ENCODE measurements at places on chromosomes 6 and 20.
A peak's percentile ranks its signal among the peaks of the same experiment; 100 is the strongest.

- DNase-seq = no peak
Observed at GRCh38 chr6:148272597-148272996, 70.0 kb upstream of the SASH1 start.

DNA sequence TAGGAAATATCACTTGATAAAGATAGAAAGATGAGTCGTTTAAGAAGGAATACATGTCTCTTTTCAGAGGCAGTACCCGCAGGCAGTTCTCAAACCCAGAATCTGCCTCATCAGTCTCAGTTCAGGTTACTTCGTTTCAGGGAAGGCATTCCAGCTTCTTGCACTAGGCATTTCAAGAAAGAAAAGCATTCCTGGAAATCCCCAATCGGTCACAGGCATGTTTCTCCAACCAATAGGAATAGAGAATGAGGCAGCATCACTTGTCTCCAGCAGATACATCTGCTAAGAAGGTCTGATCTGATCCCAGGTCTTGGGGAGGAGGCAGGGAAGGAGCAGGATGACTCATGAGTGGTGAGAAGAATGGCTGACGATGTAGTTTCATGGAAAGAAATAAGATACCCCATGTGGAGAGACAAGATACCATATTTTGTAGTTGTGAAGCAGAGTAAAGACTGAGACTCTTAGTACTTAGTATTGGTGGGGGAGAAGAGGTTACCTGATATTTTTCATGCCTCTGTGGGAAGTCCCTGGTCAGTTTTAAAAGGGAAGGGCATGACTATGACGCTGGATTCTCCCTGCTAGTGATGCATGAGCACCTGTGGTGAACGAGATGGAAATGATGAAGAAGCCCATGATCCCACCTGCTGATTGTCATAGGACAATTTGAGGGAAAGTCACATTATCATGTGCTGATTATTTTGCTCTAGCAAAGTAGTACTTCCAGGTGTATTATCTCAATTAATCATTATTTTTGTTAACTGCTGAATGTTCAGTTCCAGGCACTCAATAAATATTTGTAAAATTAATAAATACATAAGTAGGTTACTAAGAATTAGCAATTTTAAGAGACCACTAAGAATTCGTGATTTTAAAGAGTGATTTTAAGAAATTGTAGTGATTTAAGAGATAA, 20.3 kb upstream of the HLA-DRB1 start:
- no peak for DNase-seq

- DNase-seq = no peak
Observed at GRCh38 chr6:90086517-90086916, 192.2 kb downstream of the GJA10 start.

- DNase-seq = peak; percentile 50
Observed at GRCh38 chr6:75486850-75487518, 6.6 kb downstream of the FILIP1 start.

DNA sequence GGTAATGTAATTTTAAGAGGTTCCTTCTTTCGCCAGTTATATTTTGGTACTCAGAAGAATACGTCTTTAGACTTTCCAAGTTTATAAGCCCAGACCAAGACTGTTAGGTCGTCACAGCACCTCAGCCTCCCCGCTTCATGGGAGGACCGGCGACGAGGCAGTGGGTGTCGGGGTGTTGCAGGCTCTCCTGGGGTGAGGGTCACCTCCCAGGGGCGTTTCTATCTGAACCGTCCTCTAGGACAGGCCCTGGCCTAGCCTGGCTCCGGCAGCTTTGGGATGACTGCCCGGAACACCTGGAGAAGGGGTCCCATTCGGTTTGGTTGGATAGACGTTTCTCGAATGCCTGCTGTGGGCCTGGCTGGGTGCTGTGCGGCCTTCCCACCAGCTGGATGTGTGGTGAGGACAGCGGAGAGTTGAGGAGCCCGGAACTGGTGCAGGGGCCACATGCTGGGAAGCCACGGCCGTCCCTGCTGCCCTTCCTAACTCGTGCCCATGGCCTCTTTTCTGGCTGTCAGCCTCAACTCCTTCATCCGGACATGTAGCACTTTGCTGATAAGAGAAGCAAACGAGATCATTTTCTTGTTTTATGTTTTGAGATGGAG, 1.1 kb downstream of the OSBPL2 start:
- peak; percentile 35 for DNase-seq

- DNase-seq = no peak
Observed at GRCh38 chr6:81762132-81762531, 9.7 kb upstream of the TENT5A start.

GRCh38 chr6:138577151-138577915, 78.0 kb upstream of the NHSL1 start:
- no peak for DNase-seq

- DNase-seq = no peak
Observed at GRCh38 chr20:9478771-9479170, 35.6 kb upstream of the LAMP5 start.

DNA sequence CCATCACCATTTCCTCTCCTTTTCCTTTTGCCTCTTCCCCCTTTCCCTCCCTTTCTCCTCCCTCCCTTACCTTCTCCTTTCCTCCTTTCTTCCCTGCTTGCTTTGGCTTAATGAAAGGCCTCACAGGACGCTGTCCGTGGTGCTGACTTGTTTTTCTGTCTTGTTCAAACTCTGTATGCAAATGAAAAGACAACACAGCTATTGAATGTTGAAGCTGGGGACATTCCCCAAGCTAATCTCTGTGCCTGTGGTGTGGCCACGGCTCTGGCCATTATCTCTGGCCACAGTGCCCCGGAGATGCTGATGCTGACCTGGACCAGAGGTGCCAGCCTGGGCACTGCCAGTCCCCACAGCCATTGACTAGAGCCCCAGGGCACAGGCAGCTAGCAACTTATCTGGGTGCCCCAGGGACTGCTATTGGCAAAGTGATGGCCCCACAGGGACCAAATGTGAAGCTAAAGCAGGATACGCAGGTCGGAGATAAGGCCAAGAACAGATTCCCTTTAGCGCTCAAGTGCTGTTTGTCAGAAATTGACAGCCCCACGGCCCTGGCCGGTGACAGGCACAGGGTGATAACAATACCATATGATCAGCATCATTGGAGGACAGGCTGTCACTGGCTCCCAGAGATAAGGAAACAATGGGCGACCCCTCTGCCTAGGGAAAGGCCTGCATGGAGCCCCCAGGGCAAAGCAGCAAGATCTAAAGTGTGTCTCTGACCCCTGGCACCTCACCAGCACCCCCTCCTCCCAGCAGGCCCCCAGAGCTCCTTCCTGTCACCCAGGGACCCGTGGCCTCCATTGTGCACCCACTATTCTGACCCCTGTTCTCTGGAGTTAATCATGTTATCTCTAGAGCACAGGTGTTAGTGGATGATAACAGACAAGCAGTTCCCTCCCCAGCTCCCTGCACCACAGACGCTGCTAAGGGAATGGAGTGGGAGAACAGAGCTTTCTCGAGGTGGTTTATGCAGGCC, 31.6 kb upstream of the SLC32A1 start:
- DNase-seq = peak; percentile 44

DNA sequence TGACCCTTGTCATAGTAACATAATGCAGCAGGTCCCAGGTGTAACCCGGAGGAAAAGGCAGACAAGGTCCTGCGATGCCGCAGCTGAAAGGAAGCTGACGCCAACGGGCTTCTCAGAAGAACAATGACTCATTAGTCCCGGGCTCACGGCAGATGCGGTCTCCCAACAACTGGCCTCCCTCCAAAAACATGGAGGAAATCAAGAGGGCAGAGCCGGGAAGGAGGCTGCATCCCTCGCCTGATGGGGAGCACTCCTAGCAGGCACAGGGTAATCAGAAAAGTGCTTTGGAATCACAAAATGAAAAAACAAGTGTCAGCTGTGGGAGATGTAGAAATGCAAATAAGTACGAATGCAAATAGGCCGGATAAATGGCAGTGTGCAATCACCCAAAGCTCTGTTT, 165.2 kb upstream of the AGPAT4 start:
- peak; percentile 63 for DNase-seq

DNA sequence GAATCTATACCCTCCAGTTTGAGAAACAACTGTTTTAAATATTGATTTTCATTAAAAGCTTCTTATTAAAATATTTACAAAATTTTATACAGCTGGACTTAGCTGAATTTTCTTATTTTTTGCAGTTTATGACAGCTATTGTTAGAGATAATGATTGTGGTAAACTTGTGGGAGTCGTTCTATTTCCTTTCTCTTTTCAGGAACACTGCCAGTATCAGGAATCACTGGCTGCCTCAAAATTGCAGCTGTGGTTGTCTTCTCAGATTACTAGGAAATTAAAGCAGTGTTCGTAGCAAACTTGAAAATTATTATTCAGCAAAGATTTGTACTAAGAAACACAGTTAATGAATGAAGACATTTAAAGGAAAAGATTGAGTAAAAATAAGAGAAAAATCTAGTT, 311.0 kb downstream of the CENPW start:
- DNase-seq = peak; percentile 16

DNA sequence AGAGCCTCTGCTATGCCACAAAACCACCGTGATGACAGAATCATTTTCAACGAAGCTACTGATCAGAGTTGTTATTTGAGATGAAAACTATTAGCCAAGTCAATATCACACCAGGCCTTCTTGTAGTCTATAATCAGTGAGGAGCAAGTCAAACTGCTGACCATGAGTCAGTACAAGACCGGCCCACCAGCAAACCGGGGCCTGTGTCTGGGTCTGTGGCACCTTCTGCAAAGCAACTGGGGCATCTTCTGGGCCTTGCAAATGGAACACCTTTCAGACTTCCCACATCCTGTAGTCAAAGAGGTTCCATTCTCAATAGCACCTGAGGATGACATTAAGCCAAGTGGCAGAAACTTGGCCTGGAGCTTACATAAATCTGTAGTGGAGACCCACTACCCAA, 38.5 kb downstream of the CPXM1 start:
- no peak for DNase-seq

DNA sequence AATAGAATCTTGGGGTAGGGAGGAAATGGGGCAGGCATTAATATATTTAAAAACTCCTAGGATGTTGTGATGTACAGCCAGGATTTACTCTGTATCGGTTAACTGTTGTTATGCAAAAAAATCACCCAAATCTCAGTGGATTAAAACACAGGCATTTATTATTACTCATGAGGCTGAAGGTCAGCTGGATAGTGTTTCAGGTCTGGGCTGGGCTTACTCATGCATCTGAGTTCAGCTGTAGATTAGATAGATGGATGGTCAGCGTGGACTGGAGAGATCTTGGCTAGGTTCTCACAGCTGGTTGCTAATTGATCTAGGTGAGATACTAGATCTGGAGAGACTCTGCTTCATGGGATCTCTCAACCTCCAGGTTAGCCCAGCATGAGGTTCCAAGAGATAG, 131.4 kb downstream of the BTBD3 start:
- DNase-seq = no peak

GRCh38 chr20:49935746-49936152, 448 bp upstream of the RNF114 start:
- peak; percentile 43 for DNase-seq

- DNase-seq = no peak
Observed at GRCh38 chr6:45959534-45960145, 56.0 kb downstream of the CLIC5 start.

DNA sequence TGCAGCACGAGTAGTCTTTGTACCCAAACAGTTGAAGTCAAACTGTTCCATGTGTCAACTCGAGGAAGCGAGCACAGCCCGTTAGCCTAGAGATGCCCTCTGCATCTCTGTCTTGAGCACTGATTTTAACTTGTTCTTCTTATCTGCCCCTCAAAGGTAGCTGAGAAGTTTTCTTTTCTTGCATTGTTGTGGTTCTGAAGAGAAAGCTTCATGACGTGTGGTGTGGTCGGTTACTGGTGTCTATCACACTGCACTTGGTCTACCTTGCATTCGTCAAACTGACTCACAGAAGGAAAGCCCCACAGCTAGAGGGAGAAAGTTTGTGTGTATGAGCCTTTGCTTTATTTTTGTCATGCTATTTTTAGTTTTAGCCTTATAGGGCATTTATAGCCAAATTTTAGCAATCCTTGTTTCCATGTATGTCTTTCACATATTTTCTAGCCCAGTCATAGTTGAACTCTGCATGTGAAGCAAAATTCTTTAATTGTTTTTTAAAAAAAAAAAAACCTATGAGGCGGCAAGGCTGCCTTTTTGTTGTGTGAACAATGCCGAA, 115.1 kb downstream of the JAG1 start:
- DNase-seq = peak; percentile 69

GRCh38 chr6:75201901-75202672, 3.8 kb downstream of the COL12A1 start:
- DNase-seq = no peak

- DNase-seq = peak; percentile 20
Observed at GRCh38 chr6:98769546-98769945, 64.8 kb upstream of the POU3F2 start.

- DNase-seq = no peak
Observed at GRCh38 chr20:62280303-62280702, 22.5 kb upstream of the ADRM1 start.

DNA sequence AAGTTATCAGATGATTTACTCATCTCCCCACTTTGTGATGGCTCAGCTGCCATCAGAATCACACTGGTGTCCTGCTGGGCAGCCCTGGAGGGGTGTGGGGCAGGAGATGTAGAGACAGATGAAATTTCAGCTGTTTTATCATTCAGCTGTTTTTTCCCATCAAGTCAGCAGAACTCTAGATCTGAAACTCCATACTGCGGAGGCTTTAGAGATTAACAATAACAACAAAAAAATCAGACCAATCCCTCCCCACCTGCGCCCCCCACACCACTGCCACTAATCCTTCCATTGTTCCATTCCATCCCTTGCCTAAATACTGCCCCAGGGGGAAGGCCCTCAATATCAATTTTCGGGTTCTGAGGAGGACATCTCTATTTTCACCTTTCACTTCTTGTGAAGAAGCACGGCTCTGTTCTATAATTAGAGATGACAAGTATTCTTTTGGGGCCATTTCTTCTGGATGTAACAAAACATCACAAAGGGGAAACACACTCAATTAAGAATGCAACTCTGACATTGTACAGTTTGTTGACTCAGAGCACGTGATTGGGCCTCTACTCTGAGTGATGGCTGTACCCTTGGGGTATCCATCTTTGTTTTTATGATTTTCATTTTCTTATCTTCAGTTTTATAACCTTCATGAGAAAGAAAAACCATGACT, 396.3 kb downstream of the ZFAND3 start:
- DNase-seq = no peak

GRCh38 chr6:47253136-47253535, 56.6 kb downstream of the TNFRSF21 start:
- DNase-seq = no peak

- DNase-seq = no peak
Observed at GRCh38 chr20:58432186-58432954, 43.3 kb downstream of the VAPB start.

- no peak for DNase-seq
Observed at GRCh38 chr20:5539691-5540090, 210.5 kb upstream of the SHLD1 start.

All from stomach (tissue), 19 donors.